Breast epithelium (tissue), 4 donors: ENCODE measurements at places on chromosomes 4 and X. TPM values are rescaled to one million over a fixed set of nuclear protein-coding genes. Genes with fewer than 3 reads are reported as not detected.

GRCh38 chrX:144790148-144790547, 457.2 kb upstream of the SPANXN1 start:
- no peak for DNase-seq

DNA sequence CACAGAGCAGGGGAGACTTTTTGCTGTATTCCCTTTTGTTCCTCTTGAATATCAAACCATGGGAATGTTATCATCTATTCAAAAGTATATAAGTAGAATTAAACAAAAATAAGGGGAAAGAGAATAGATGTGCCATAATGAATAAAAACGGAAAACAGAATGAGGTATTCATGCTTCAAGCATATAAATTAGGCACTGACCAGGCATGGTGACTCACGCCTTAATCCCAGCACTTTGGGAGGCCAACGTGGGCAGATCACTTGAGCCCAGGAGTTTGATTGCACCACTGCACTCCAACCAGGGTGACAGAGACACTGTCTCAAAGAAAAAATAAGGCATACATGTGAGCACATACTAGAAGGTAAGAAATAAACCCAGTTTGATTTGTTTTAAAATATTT, 16.3 kb upstream of the NEUROG2 start:
- no peak for DNase-seq

- no peak for DNase-seq
Observed at GRCh38 chr4:112511803-112512118, 4.2 kb downstream of the NEUROG2 start.

DNA sequence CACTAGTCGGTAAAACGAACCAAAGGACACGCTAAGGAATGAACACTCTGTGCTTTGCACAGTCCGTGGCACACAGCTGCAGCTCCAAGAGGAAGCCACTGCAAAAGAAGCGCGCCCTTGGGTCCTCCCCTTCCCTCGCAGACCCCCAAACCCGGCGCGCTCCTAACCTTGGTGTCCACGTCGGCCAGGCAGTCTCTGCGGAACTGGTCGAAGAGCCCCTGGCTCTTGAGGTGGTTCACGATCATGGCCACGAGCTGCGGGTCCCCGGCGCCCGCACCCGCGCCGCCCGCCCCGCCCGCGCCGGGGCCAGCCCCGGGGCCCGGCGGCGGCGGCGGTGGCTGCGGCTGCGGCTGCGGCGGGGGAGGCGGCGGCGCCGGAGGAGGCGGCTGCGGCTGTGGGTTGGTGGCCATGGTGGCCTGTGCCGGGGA, 333 bp downstream of the BOD1L1 start:
- DNase-seq: no peak

- peak; percentile 73 for DNase-seq
Observed at GRCh38 chr4:41611881-41612871, 74.2 kb downstream of the LIMCH1 start.

GRCh38 chr4:107348188-107349050, 312.3 kb upstream of the DKK2 start:
- no peak for DNase-seq

TMEM192 gene
- 31.2 TPM for total RNA-seq

DNA sequence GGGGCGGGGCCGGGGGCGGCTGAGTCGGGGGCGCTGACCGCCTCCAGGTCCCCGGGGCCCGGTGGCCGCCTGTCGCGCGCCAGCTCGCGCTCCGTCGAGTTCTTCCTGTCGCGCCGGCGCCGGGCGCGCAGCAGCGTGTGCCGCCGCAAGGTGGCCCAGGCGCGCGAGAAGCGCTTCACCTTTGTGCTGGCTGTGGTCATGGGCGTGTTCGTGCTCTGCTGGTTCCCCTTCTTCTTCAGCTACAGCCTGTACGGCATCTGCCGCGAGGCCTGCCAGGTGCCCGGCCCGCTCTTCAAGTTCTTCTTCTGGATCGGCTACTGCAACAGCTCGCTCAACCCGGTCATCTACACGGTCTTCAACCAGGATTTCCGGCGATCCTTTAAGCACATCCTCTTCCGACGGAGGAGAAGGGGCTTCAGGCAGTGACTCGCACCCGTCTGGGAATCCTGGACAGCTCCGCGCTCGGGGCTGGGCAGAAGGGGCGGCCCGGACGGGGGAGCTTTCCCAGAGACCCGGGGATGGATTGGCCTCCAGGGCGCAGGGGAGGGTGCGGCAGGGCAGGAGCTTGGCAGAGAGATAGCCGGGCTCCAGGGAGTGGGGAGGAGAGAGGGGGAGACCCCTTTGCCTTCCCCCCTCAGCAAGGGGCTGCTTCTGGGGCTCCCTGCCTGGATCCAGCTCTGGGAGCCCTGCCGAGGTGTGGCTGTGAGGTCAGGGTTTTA, 1.5 kb downstream of the ADRA2C start:
- DNase-seq: no peak

DNA sequence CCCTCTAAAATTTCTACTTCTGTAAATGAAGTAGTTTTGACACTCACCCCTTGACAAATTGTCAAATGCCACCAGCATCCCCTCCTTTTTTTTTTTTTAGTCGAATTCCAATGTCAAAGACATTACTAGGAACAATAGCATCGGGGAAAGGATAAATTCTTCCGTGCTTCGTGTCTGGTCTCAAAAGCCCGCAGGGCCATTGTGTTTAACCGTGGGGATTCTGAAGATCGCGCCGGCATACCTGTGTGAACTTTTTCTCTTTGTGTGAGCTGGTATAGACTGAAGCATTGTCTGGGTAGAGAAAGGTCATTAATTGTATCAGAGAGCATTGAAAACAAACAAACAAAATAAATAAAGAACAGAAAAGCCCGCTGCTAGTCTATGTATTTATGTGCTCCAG, 313.9 kb downstream of the ASMT start:
- DNase-seq: no peak

GRCh38 chr4:128916832-128917231, 107.3 kb downstream of the JADE1 start:
- DNase-seq: no peak

DNA sequence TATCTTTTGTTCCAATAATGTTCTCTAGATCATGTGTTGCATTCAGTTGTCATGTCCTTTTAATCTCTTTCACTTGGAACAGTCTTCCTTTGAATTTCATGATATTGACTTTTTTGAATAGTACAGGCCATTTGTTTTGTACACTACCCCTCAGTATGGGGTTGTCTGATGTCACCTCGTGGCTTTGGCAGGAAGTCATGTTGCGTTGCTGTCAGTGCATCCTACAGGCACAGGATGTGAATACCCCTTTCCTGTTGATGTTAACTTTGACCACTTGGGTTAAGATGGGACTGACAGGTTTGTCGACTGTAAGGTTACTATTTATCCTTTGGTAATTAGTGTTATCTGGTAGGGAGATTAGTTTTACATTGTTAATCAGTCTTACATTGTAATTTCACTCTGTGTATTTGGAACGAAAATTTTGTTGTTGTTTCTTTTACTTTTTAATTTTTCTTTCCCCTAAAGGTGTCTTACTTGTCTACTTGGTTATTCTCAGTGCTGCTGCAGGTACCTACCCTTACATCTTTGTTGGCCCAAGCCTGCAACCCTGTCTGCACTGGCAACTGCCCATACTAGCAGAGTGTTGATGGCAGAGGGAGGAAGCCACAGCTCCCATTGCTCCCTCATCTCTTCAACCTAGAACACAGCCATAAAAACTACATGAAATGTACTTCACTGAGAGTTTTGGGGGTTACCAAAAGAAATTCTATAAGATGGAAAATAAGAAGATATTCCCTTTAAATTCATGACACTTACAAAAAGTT, 14.7 kb upstream of the ATP8A1 start:
- DNase-seq: no peak

- no peak for DNase-seq
Observed at GRCh38 chrX:133681421-133681820, 266.1 kb upstream of the GPC4 start.

- no peak for DNase-seq
Observed at GRCh38 chrX:389021-389441, 2.3 kb upstream of the PPP2R3B start.

- DNase-seq: no peak
Observed at GRCh38 chr4:140234697-140235060, 80.7 kb upstream of the MAML3 start.

- DNase-seq: no peak
Observed at GRCh38 chrX:12370497-12370986, 232.3 kb downstream of the FRMPD4 start.

DNA sequence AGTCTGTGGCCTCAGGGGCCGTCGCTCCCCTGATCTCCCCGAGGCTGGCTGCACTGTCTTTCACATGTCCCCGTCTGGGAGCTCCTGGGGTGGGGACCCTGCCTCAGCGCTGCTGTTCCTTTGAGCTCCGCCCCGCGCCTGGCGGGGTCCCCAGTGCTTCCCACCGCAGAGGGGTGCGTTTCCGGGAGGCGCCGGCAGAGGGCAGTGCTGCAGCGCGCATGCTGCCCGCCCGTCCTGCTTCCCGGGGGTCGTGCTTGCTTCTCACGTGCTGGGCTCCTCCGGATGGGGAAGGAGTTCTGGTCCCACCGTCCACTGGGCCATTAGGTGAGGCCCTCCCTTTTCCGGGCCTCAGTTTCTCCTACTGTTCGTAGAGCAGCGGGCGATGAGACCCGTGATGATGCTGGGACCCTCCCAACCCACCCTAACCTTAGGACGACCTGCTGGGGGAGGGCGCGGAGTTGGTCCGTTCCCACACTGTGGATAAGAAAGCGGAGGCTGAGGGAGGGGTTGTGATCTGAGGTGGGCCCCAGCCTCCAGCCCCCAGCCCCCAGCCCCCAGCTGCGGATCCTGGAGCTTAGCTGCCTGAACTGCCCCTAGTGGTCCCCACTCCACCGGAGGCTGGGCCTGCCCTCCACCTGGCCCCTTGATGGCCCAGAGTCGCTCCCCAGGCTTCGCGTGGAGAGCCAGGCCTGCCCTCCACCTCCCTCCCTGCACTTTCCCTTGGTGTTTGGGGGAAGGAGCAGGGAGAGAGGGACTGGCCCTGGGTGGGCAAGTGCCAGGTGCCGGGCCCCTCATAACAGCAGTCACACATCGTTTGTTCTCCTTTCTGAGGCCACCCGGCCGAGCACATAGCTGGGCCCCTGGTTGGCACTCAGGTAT, 15.3 kb downstream of the CPZ start:
- DNase-seq: no peak

DNA sequence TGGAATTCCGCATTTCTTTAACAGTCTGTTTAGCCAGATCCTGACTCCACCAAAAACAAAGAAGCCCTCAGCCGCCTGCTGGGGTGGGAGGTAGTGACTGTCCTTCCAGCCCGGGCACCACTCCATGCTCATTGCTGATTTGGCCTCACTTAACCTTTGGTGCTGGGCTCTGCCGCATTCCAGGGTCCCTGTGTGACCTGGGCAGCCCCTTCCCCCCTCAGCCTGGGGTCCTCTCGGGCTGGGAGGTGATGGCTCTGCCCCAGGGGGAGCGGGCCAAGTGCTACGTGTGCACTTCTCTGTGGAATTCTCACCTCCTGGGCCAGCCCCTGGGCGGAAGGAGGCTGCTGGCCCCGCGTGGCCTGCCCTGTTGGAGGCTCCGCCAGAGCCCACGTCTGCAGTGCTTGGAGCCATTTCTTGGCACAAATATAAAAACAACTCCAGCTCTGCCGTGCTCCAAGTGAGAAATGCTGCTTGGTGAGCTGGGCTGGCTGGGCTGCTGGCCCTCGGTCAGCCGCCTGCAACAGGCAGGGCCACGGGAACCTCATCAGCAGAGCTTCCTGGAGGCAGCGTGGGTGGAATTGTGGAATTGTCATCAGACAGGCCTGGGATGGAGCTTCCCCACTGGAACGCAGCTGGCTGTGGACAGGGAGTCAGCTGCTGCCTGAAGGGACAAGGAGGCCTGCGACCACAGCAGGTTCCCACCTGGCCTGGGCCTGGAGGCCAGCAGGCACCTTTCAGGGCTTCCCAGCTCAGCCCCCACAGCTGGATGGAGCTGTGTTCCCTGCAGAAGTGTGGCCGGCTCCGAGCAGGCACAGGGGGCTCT, 66.0 kb downstream of the TRMT44 start:
- peak; percentile 56 for DNase-seq

DNA sequence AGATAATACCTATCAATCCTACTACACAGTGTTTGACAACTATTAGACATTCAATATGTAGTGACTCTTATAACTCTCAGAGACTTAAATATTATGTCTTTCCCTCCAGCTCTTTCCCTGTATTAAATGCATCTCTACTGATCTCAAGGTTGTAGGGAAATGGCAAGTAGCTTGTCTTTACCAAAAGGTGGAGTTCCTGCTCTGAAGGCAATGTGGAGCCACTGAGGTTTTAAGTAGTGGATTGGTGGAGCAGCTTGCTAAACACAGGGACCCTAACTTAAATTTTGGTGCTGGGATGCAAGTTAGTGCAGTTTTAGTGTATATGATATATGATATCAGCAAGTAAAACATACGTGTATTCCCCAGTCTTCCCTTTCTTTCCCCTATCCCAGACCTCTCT, 13.1 kb downstream of the FNIP2 start:
- DNase-seq: no peak

ESX1 gene
- not detected for total RNA-seq

DNA sequence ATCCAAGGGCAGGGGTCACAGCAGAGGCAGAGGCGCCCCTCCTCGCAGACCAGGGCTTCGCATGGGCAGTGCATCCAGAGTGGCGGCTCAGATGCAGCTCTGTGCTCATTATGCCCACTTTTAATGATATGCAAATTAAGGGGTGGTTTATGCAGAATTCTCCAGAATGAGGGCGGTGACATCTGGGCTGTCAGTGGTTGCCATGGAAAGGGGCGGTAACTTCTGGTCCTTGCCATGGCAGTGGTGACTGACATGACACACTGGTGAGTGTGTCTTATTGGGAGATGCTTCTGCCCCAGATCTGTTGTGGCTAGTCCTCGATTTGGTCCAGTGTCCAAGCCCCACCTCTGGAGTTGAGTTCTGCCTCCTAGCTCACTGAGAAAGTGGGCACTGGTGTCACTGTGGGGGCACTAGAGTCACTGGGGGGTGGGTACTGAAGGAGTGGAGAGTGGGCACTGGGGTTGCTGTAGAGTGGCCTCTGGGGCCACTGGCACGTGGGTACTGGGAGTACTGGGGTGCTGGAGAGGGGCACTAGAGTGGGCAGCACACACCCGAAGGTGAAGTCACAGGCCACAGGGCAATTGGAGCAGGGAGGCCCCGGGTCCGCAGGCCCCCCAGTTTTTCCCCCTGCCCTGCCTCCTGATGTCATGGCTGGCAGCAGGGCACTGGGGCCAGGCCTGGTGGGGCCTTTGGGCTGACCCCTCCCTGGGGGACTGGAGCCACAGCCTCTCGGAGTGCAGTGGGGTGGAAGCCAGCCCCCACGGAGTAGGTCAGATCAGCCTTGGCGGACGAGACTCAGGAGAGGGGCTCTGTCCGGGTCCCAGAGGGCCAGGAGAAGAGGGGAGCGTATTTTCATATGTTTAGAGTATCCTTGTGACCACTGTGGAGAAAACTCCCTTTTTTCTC, 98.6 kb upstream of the NKX1-1 start:
- DNase-seq: peak; percentile 35
